Esophagus muscularis mucosa (tissue), 4 donors: ENCODE measurements at places on chromosomes 2 and 18. TPM values are rescaled to one million over a fixed set of nuclear protein-coding genes. Genes with fewer than 3 reads are reported as not detected.

The UGT1A7 gene
- total RNA-seq = 0.42 TPM

The NBEAL1 gene
- total RNA-seq = 20.5 TPM

The NCKAP5 gene
- 0.33 TPM for total RNA-seq

The RAB17 gene
- total RNA-seq = 0.83 TPM

The UGT1A10 gene
- not detected for total RNA-seq

The AQP12A gene
- total RNA-seq = not detected

The NEU2 gene
- not detected for total RNA-seq

The THUMPD2 gene
- 10.9 TPM for total RNA-seq

GRCh38 chr2:101545950-101546349 is 71.0 kb upstream of the RFX8 start:
- DNase-seq = no peak
- no peaks in the 10 kb centered on the region for H3K4me1 ChIP-seq
- no peaks in the 10 kb centered on the region for H3K36me3 ChIP-seq
- H3K27me3 ChIP-seq = no peaks in the 10 kb centered on the region
- H3K4me3 ChIP-seq = no peak overlapping the region

- H3K36me3 ChIP-seq = no peaks in the 10 kb centered on the region
- H3K27me3 ChIP-seq = no peaks in the 10 kb centered on the region
- H3K4me3 ChIP-seq = no peak overlapping the region
- no peak overlapping the region for H3K27ac ChIP-seq
Observed at GRCh38 chr2:30351116-30351515, 95.9 kb upstream of the LCLAT1 start.

- no peak overlapping the region for H3K27ac ChIP-seq
- no peaks in the 10 kb centered on the region for H3K4me1 ChIP-seq
- no peak overlapping the region for H3K4me3 ChIP-seq
Observed at GRCh38 chr18:78673516-78674321, 305.9 kb upstream of the SALL3 start.

- no peak overlapping the region for H3K4me3 ChIP-seq
- H3K4me1 ChIP-seq = no peaks in the 10 kb centered on the region
- H3K27me3 ChIP-seq = no peaks in the 10 kb centered on the region
- H3K27ac ChIP-seq = no peak overlapping the region
- DNase-seq = no peak
- no peaks in the 10 kb centered on the region for H3K36me3 ChIP-seq
Observed at GRCh38 chr2:137467246-137467862, 496.9 kb upstream of the HNMT start.

DNA sequence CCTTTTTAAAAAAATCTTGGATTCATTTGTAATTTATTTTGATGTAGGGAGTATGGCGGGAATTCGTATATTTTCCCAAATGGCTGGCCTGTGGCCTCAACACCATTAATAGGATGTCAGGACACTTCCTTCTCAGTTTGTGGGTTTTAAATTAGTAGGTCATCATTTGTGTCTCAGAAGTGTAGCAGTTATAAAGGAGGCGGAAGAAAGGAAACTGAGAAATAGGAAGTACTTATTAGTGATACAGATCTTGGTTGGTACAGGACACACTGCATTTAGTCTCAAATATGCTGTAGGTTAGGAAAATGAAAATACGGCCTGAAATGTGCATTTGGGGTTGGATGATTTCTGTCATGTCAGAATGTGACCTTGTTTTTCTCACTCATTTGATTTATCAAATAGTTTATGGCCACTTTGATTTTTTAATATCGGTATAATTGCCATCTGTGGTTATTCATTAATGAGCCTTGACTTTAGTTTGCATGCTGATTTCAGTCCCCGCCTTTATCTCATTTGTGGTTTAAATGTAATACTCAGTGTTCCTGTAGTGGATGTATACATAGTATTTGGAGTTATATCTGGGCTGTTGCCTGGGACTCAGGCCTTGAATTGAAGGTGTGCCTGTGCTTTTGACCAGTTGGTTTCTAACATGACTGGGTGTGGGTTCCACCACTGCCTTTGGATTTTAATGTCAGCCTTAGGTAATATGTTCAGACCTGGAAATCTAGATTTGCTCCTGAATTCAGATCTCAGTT is 31.4 kb downstream of the ZCCHC2 start:
- DNase-seq = no peak
- peaks cover 22% of the 10 kb centered on the region for H3K36me3 ChIP-seq
- H3K4me3 ChIP-seq = no peak overlapping the region
- H3K4me1 ChIP-seq = no peaks in the 10 kb centered on the region
- H3K27me3 ChIP-seq = no peaks in the 10 kb centered on the region
- H3K27ac ChIP-seq = no peak overlapping the region

DNA sequence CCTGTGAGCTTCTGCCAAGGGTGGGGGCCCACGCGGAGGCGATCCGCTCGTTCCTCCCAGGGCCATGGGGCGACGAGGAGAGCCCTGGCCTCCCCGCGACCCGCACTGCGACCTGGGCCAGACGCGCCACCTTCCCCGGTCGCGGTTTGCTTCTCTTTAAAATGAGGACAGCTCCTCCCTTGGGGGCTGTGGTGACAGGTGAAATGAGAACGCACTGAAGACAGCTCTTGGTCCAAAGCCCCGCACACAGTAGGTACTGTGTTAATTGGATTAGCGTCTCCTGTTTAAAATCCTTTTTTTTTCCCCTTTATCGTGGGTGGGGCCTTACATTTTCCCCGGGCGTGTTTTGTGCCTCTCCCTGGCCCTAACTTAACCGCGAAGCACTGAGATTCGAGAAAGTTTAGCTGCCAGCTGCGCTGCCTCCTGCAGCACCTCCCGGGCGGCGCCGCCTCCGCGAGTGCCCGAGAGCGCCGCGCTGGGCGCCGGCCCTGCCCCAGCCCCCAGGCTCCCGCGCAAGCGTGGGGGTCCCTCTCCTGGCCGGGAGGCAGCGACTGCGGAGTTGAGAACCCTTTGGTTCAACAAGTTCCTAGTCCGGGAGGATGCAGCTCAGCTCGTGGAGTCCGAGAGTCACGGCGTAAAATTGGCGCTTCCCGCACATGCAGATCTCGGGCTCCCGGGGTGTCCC is 1.1 kb downstream of the HPCAL1 start:
- H3K36me3 ChIP-seq = no peaks in the 10 kb centered on the region
- DNase-seq = no peak
- H3K27ac ChIP-seq = peak overlapping the region; percentile 24

DNA sequence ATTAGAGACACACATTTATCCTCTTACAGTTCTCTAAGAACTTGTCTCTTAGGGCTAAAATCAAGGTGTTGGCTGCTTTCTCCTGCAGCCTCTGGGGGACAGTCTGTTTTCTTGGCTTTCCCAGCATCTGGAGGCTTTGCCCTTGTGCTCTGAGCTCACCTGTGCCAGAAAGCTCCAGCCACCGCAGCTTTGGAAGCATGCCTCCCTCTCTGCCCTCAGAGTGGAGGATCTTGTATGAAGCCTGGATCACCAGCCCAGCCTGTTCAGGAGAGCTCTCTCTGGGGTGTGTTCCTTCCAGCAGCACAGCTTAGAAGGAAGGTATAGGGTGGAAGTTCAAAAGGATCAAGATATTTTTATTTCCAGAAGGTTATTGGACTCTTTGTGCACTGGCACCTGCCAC is 53.1 kb upstream of the TPO start:
- H3K36me3 ChIP-seq = no peaks in the 10 kb centered on the region
- no peak for DNase-seq

DNA sequence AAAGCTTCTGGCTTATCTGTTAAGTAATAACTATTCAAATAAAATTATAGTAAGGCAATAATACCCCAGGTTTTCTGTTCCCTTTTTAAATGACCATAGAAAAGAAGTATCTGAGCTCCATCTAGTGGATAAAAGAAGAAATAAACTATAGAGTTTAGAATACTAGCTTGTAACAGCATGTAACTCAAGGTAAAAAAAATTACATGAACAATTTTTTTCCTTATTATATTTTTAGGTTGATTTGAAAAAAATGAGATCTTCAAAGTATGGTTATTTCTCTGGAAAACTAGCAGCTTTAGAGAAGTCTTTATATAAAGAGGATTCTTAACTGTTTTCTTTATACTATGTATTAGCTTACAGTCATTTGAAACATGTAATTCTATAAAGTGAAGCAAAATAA is 58.1 kb downstream of the NCKAP1 start:
- H3K36me3 ChIP-seq = peaks cover 11% of the 10 kb centered on the region
- no peaks in the 10 kb centered on the region for H3K27me3 ChIP-seq
- no peaks in the 10 kb centered on the region for H3K4me1 ChIP-seq

DNA sequence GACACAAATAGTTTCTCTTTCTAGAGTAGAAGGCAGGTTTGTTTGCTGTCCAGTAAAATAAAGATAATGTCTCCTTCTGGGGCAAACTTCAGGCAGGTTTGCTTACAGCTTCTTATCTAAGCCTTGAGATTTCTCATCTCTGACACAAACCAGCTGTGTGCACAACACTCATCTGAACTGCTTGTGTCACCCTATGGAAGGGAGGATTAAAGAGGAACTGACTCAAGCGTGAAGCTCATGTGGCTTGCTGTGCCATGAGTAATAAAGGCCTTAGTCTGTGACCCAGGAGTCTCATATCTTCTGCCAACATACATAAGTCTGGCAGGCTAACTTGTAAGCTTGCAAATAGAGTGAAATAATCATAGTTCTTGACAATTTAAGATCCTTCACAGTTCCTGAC is 24.2 kb upstream of the CPO start:
- no peak overlapping the region for H3K27ac ChIP-seq
- H3K4me3 ChIP-seq = no peak overlapping the region
- no peaks in the 10 kb centered on the region for H3K36me3 ChIP-seq

GRCh38 chr2:130765464-130765863 is 10.1 kb downstream of the AMER3 start:
- no peak overlapping the region for H3K4me3 ChIP-seq
- H3K36me3 ChIP-seq = no peaks in the 10 kb centered on the region
- DNase-seq = peak; percentile 72
- H3K4me1 ChIP-seq = no peaks in the 10 kb centered on the region

DNA sequence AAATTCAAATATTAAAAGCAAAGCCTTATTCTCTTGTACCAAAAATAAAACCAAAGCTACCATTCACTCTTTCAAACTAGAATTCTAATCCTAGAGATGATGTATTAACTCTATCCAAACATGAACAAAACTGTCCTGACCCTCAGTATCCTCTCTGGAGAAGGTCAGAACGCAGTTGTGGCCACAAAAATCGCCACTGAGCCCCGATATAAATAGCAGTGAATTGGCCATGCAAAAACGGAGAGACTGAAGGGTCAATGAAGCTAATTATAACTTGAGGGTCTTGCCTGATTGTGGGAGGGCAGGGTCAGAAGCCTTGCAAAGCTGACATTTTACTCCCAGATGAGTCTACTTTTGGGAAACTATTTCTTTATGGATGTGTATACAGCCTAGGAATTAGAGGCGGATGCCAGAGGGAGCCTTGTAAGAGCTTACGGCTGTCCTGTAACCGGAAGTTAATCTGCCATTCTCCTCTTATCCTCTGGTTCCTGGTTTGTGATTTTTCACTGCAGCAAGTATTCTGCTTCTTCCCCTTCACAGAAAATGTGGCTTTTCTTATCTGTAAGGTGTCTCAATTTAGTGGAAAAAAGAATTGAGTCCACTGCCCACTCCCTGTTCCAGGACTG is 28.1 kb downstream of the CAVIN2 start:
- no peak overlapping the region for H3K4me3 ChIP-seq
- H3K27me3 ChIP-seq = no peaks in the 10 kb centered on the region
- H3K36me3 ChIP-seq = no peaks in the 10 kb centered on the region
- no peak for DNase-seq
- H3K4me1 ChIP-seq = no peaks in the 10 kb centered on the region

GRCh38 chr2:197786010-197786877 is 1.1 kb upstream of the BOLL start:
- H3K36me3 ChIP-seq = no peaks in the 10 kb centered on the region
- peaks cover 13% of the 10 kb centered on the region for H3K4me1 ChIP-seq
- no peak overlapping the region for H3K27ac ChIP-seq
- H3K4me3 ChIP-seq = peak overlapping the region; percentile 48
- H3K27me3 ChIP-seq = peaks cover 10% of the 10 kb centered on the region
- no peak for DNase-seq

DNA sequence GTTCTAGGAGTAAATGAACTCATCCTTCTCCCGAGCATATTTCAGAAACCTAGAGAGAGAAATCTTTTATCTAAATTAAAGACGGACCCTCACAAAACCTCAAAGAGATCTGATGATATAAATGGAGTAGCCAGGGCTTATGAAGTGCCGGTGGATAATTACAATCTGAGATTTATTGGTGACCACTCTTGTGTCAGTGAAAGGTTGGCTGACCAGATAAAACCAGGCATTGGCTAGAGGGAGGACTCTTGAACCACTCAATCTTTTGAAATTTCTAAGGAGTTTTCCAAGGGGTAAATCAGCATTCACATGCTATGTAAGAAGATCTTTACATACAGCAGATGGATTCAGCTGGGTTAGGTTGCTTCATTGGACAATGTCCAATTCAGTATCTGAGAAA is 227.3 kb upstream of the MMADHC start:
- H3K27ac ChIP-seq = no peak overlapping the region
- no peaks in the 10 kb centered on the region for H3K4me1 ChIP-seq
- H3K27me3 ChIP-seq = no peaks in the 10 kb centered on the region
- no peaks in the 10 kb centered on the region for H3K36me3 ChIP-seq
- no peak overlapping the region for H3K4me3 ChIP-seq

DNA sequence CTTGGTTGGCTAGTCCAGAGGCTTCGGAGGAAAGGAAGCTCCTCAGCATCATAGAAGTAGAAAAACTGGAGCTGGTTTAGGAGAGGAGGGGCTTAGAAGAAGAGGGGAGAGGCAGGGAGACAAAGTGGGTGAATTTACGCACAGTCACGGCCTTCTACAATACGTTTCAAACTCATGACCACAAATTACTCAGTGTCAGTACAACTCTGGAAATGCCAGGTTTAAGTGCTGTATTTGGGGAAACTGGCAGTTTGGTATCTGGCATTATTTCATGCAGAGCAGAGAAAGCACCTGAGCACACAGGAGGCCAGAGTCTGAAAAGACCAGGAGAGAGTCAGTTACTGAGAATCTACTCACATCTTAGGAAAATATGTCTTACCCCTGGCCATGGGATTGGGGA is 55.4 kb downstream of the XRCC5 start:
- peaks cover 96% of the 10 kb centered on the region for H3K36me3 ChIP-seq
- no peak overlapping the region for H3K27ac ChIP-seq
- no peaks in the 10 kb centered on the region for H3K27me3 ChIP-seq
- no peak for DNase-seq

GRCh38 chr2:152588998-152589397 is 128.3 kb downstream of the PRPF40A start:
- H3K36me3 ChIP-seq = no peaks in the 10 kb centered on the region
- peaks cover 17% of the 10 kb centered on the region for H3K4me1 ChIP-seq
- no peak overlapping the region for H3K27ac ChIP-seq
- H3K27me3 ChIP-seq = no peaks in the 10 kb centered on the region

GRCh38 chr2:100292022-100292580 is 30.2 kb downstream of the LONRF2 start:
- H3K4me1 ChIP-seq = peaks cover 5% of the 10 kb centered on the region
- H3K4me3 ChIP-seq = no peak overlapping the region
- peak overlapping the region; percentile 78 for H3K27ac ChIP-seq
- no peaks in the 10 kb centered on the region for H3K27me3 ChIP-seq
- no peak for DNase-seq
- H3K36me3 ChIP-seq = peaks cover 55% of the 10 kb centered on the region

GRCh38 chr2:29317077-29317517 is 201.9 kb downstream of the CLIP4 start:
- H3K4me3 ChIP-seq = no peak overlapping the region
- no peak overlapping the region for H3K27ac ChIP-seq
- peaks cover 14% of the 10 kb centered on the region for H3K4me1 ChIP-seq

GRCh38 chr2:121104721-121105141 is 180.3 kb downstream of the TFCP2L1 start:
- no peak overlapping the region for H3K4me3 ChIP-seq
- peaks cover under 1% of the 10 kb centered on the region for H3K4me1 ChIP-seq
- H3K36me3 ChIP-seq = no peaks in the 10 kb centered on the region
- no peak overlapping the region for H3K27ac ChIP-seq
- no peak for DNase-seq
- H3K27me3 ChIP-seq = no peaks in the 10 kb centered on the region

GRCh38 chr2:100935372-100935752 is 66.7 kb upstream of the RPL31 start:
- peaks cover 13% of the 10 kb centered on the region for H3K4me1 ChIP-seq
- H3K4me3 ChIP-seq = no peak overlapping the region
- no peak overlapping the region for H3K27ac ChIP-seq
- H3K36me3 ChIP-seq = peaks cover 32% of the 10 kb centered on the region
- DNase-seq = no peak
- no peaks in the 10 kb centered on the region for H3K27me3 ChIP-seq
